Activated T-cell treated with anti-CD3 and anti-CD28 coated beads, Interleukin-2, amount 50 U/mL, for 48 hours (primary cell): ENCODE measurements at places on chromosomes 2 and 18.

DNA sequence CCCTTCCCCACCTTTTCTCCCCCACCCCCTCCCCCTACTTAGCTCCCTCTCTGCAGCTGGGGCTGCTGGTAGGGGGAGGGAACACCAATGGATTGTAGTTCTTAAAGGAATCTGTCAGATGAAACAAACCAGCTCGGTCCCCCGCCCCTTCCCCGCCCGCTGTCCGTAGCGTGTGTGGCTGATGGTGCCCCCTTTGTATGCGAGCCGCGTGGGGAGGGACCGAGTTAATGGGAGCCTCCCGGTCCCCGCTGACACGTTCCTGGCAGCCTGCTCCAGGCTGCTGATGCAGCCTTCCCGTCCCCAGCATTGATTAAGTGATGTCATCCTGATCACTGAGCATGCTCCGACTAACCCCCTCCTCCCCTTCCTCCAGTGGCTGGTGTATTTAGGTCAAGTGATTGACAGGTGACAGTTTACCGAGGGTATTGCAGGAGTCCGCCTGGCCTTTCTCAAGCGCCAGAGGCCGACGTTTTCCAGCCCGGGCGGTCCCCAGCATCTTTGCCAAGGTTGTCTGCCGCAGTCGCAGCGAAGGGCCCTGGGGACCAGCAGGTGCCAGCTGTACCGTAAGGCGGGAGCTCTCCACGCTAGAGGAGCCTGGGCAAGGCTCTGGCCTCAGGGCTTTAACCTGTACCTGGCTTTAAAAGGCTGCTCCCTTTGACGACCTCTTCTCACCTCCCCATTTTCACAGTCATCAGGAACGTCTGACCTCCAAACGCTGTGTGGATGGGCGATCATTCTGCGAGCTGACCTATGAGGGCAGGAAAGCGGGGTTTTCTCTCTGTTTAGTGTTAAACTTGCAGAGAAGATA, 1.8 kb downstream of the KIF5C start:
- peak; percentile 59 for DNase-seq

DNA sequence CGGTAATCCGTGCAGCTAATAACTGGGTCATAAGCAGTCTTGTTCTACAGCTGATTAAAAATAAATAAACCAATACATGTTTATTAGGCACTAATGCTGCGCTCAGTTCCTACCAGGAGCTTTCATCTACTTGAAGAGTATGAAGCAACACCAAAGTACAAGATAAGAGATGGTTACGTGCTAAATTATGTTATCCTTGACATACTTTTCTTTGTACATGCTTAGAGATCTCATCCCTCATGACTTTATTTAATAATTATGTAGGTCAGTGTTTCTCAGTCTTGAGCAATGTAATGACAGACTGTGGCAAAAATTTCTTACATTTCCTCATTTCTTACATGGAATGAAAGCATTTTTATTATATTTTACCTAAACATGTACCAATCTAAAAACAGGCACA, 54.6 kb upstream of the COBLL1 start:
- no peak for DNase-seq

DNA sequence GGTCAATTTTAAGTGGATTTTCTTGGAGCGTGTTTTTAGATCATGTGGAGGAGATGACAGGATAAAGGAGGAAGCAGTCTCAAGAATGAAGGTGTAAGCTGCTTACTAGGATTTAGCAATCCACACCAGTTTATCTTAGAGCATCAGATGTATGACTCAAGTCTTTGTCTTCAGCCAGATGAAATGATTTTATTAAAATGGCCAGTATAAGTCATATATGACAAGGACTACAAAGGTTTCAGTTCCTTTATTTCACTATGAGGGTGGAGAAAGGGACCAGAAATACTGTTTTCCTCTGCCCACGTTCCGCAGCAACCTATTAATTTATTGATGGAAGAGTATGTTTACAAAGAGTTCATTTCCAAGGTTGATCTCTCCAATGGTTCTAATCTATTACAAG, 970.5 kb upstream of the SLC39A10 start:
- no peak for DNase-seq

DNA sequence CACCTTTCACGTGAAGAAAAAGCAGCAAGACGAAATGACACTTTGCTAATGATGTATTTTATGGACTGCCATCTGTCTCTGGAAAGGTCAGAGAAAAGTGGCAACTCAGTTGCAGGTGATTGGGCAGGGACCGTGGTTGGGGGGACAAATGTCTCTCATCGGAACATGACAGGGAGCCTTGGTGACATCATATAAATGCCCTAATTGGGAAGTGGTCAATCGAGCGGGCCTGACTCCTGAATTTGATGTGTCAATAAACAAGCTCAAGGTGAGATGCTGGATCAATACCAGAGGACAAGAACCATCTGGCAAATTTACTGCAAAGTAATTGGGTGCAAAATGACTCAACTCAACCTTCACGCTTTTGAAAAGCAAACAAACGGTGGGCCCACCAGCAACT, 151.9 kb upstream of the SKOR2 start:
- DNase-seq, result no peak

DNA sequence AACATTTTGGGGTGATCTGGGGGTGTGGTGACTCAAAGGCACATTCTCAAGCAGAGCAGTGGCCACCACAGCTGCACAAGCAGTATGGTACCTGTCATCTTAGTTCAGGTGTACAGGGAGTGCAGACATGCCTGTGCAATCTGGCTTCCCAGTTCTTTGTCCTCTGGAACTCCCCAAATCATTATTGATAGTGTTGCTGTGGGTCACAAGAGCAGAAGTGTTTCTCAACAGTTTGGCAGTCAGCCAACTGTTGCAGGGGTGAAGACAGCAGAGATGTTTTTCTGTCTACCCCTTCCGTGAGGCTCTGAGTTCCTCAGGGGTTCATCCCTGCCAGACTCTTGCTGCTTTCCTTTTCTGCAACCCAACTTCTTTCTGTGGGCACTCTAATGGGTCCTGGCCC, 206.5 kb upstream of the ZSWIM2 start:
- no peak for DNase-seq

- no peak for DNase-seq
Observed at GRCh38 chr2:190481339-190481738, 53.2 kb downstream of the NEMP2 start.

DNA sequence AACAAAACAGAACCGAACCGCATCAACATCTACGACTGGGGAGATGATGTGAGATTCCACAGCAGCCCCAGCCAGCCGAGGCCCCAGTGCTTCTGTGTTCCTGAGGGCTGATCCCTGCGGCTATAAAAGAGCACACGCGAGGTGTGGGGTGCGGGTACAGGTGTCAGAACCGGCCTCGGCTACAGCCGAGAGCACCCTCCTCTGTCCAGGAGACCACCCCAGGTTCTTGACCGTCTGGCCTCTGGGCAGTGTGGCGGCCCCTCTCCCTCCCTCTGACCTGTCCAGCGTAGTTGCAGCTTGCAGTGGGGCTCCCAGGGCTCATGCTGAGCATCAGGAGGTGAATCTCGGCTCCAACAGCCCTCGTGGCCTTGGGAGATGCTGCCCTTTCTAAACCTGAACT, 23.7 kb downstream of the RTP5 start:
- no peak for DNase-seq

GRCh38 chr2:20430461-20431300, 16.2 kb upstream of the RHOB start:
- DNase-seq, result no peak

- DNase-seq, result peak; percentile 36
Observed at GRCh38 chr2:43051338-43051737, 175.1 kb downstream of the ZFP36L2 start.

GRCh38 chr18:2651981-2652380, 3.5 kb upstream of the SMCHD1 start:
- DNase-seq, result no peak

DNA sequence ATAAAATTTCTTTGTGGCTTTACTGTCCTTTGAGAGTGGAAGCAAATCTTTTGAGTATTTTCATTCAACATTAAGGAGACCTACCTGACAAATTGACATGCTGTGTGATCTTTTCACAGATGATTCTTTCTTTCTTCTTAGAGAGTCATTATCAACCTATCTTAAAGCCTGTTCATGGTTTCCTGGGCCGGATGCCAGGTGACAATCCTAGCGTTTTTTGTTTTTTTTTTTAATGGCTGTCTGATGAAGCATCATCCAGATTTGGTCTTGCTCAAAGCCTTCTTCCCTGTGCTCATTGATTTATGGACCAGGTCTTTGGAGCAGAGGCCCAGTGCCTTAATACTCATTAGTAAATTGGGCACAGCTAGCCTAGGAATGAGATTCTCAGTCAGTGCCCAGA, 9.8 kb upstream of the MGAT5 start:
- no peak for DNase-seq

GRCh38 chr18:78352910-78353309, 626.7 kb upstream of the SALL3 start:
- no peak for DNase-seq

DNA sequence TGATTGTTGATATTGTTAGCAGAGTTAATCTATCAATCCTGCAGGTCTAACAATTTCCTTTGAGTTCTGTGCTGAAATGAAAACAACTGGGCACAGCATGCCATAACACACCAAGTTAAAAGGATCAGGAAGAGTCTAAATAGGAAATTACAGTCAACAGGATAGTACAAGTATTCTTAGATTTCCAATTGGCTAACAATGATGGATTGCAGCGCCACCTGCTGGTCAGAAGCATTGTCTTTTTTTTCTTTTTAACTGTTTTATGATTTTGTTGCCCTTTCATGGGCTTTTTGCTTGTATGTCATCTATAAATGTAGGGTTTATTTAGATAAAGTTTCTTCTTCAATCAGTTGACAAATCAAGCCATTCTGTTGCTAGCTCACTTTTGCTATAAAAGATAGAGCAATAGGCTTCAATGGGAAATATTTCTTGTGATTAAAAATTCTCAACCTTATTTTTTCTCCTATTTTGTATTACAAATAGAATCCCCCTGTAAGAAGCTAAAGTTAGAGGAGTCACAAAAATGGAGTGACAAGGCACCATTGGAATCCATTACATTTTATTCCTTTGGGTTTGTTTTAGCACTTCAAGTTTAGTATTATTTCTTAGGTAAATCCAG, 40.8 kb upstream of the RPRM start:
- peak; percentile 61 for DNase-seq

DNA sequence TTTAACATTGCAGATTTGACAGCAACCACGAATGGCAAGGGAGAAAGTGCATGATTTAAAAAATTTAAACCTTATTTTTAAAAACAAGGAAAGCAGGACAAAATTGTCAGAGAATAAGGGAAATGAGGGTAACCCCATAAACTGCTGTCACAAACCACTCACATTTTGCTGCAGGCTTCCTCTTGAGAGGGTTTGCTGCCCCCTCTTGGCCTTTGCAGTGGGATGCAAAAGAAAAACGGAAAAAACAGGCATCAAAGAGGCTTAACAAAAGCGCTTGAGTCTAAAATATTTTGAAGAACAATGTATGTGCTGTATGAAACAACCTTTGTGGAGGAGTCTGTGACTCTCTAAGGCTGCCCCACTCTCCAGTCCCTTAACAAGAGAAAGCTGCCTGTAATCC, 91.6 kb downstream of the TMX3 start:
- DNase-seq, result peak; percentile 32

DNA sequence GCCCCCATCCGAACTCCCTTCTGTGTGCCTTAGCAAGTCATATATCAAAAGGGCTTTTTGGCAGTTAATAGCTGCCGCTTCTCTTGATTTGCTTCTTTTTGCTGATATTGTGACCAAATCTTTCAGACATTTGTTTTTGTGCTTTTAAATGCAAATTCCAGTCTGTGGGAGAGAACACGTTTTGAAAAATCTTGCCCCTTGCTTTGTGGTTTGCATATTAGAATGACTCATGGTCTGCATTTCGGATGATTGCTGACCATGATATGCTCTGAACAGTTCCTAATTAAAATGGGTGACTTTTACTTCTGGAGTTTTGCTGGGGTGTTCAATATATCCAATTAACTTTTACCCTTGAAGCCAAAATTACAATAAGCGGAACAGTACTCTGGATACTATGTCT, 58.2 kb upstream of the ST6GAL2 start:
- no peak for DNase-seq

DNA sequence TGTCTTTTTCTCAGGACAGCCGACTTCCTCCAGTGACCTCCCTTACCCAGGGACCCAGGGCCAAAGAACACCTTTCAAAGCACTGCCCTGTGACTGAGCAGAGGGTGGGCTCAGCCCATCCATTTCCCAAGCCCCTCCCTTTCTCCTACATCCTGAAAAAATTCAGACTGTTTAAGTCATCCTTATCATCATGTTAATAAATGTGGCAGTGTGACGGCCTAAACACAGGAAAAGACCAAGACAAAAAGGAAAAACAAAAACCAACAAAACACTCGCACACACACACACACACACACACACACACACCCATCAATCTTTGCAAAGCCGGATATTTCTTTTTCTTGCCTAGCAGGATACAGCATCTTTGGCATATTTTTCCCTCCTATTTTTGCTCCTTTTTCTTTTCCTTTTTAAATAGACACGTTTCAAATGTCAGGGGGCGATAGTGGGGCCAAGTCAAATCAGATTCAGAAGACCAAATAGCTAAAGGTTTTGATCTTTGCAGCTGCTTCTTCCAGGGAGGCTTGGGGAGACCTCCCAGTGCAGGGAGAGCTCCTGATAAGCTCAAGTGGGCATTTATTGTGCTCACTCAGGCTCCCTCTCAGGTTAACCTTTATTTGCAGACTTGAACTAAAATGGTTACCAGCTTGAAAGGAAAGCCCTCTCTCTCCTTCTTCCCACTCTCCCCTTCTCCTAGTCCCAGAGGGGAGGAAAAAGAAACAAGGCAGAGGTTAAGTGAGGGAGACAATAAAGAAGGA, 39.5 kb upstream of the NRP2 start:
- no peak for DNase-seq

- no peak for DNase-seq
Observed at GRCh38 chr18:23226930-23227725, 91.8 kb downstream of the CABLES1 start.

- DNase-seq, result no peak
Observed at GRCh38 chr2:183998797-183999190, 599.5 kb upstream of the ZNF804A start.

GRCh38 chr2:239222312-239222660, 178.5 kb downstream of the HDAC4 start:
- no peak for DNase-seq

DNA sequence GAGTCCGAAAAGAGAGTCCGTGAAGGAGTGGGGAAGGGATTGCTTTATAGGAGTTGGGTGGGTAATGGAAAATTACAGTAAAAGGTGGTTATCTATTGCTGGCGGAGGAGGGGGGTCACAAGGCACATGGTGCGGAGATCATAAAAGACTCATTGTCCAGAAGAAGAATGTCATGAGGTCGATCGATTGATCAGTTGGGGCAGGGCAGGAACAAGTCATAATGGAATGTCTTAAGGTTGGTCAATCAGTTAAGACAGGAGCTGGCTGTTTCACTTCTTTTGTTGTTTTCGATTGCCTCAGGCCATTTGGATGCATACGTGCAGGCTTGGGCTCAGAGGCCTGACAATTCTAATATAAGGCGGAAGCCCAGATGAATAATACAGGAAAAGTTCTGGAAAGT, 473.0 kb upstream of the TNP1 start:
- DNase-seq, result no peak

DNA sequence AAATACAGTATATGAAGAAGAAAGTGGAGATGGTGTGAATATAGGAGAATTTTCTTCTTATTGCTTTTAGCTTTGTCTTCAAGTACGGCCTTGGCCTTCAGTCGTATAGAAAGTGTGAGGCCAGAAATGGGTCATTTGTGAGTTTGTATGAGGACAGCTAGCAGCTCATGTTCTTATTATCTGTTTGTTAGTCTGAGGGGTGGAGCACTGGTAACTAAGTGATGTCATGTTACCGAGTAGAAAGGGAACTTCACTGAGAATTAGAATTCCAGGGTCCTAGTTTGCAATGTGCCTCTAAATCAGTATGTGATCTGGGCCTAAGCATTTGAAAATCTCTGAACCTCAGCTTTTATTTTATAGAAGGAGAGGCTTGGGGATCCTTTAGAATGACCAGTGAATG, 588.6 kb downstream of the NRXN1 start:
- no peak for DNase-seq

GRCh38 chr2:236917164-236917563, 168.5 kb upstream of the COPS8 start:
- no peak for DNase-seq
